ENCODE measurements at places on chromosomes 13 and 19.
A peak's percentile ranks its signal among the peaks of the same experiment; 100 is the strongest.

- no peak for DNase-seq
These were observed 1884.3 kb upstream of the PCDH20 start for GRCh38 chr13:63299866-63300394.

DNA sequence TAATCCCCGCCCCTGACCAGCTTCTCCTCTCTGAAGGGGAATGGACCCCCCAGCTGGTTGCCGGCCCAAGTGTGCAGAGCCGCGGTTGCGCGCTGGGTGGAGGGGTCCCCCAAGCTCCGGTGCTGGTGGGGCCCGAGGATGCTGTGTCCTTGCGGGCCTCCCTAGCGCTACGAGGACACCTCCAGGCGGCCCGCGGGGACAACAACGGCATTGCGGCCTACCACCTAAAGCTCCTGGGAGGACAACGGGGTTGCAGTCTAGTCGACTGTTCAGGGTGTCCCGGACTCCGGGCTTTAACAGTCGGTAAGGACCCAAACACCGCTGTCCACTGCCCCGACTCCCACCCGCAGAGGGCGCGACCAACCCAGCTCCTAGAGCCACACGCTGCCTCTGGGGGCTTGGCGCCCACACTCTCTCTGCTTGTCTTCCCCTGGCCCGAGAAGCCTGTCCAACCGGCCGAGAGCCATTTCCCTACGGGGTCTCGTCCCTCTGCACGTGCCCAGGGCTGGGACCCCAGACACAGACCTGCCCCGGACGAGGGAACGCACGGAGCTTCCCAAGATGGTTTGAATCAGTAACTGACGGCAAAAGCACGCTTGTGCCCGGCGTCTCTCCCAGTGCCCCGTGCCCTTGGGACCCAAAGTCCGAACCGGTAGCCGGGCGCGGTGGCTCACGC lies 927 bp upstream of the SDHAF1 start:
- no peak for DNase-seq

- DNase-seq = no peak
These were observed 9.6 kb upstream of the LYPD5 start for GRCh38 chr19:43811837-43812236.

DNA sequence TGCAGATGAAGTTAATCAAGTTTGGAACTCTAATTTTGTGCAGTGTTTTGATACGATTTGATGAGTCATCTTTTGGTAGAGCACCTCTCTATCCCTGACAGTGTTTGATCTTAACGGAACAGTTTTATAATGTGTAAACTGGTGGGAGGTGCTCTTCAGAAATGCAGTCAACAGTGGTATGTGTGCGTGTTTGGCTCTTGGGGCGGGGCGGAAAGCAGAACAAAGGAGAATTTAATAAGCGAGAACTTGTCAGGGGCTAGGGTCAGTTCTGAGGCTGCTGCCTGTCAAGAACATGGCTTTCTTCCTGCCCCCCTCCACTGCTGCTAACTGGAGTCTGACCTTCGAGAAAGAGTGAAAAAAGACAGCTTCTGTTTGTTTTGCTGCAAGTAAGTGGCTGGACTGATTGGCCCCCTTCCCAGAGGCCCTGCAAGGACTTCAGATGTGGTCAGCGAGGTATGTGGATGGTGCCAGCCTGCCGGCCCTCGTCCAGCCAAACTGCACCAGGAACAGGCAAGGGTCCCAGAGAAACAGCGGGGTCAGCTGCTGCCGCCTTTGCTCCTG lies 40.8 kb downstream of the BBC3 start:
- DNase-seq = peak; percentile 57

- DNase-seq = peak; percentile 49
These were observed 3.1 kb downstream of the FGF9 start for GRCh38 chr13:21673789-21674489.

DNA sequence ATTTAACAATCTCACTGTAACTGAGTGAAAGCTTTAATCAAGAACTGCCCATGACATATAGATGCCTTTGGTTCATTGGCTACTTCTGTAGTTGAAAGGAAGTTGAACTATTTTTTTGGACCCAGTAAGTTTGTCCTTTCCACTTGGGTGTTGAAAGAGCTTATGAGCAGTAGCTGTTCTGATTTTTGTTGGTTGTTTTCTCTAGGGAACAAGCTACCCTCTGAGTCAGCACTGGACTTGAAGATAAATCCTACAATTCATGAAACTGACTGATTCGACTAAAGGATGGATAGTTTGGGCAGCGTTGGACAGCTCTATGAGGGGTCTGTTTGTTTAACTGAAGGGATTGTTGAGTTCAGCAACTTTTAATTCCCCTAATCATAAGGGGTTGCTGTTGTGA lies 101.0 kb downstream of the PAN3 start:
- no peak for DNase-seq

DNA sequence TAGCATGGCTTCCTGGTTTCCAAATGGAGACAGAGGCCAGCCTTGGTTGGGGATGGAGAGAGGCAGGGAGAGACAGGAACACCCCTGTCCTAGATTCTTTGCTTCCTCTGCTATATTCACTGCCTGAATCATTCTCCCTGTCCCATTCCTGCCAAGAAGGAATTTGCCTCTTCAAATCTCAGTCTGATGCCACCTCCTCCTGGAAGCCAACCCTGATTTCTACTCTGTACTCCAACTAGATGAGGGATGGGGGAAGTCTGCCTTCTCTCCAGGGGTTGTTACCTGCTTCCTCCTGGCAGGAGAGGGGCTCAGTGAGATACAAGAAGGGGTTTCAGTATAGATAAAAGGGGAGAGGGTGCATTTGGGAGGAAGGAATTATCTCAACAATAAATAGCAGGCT lies 1.3 kb upstream of the ACTL9 start:
- no peak for DNase-seq

DNA sequence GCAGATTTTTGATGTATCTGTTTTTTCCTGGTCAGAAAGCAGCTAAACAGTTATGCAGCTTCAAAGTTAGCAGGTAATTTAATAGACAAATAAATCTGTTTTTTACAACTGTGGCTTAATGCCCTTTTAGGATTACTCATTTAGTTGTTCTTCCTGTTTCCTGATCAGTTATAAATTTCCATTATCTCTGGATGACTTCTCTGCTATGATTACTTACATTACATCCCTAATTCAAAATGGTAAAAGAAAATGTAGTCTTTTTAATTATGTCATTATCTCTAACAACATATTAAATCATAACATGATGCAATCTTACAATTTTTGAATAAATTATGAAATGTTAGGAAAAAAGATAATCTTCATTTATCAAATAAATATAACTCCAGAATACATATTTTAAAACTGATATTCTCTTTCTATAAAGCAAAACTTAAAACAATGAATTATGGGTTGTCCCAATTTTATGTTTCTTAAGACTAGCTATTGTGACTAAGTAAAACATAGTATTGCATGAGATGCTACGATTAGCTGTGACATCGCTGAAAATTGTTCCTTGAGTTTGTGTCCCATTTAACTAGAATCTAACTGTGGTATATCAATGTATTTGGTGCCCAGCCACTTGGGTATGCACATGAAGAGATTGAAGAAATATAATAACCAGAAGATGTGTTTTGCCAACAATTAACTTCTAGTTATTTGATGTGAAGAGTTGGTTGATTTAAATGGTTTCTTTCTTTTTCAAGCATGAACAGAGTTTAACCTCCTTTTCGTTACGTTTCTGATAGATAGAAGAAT lies 605.3 kb upstream of the SPRY2 start:
- no peak for DNase-seq

- no peak for DNase-seq
These were observed 8.6 kb downstream of the LRRC4B start for GRCh38 chr19:50559636-50560035.

DNA sequence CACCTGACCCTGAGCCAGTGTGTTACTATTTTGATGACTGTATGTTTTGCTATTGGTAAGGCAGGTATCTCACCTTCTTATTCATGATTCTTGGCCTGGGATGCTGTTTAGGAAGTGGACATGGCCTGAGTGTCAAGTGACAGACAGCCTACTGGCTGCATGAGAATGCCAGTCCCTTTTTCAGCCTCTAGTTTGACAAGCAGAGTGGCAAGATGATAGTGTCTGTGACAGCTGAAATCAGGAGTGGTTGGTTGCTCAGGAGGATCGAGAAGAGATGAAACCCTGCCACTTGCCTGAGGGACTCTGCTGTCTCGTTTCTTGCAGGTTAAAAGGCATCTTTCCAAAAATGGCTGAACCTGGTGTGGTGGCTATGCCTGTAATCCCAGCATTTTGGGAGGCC lies 7.1 kb upstream of the ELOF1 start:
- DNase-seq = no peak
